ENCODE measurements at places on chromosomes 11 and 22. TPM values are rescaled to one million over a fixed set of nuclear protein-coding genes. Genes with fewer than 3 reads are reported as not detected.
A peak's percentile ranks its signal among the peaks of the same experiment; 100 is the strongest.

GRCh38 chr11:8384199-8384821, 120.6 kb upstream of the LMO1 start:
- no peak overlapping the region for H3K4me3 ChIP-seq
- DNase-seq, result peak; percentile 9

DNA sequence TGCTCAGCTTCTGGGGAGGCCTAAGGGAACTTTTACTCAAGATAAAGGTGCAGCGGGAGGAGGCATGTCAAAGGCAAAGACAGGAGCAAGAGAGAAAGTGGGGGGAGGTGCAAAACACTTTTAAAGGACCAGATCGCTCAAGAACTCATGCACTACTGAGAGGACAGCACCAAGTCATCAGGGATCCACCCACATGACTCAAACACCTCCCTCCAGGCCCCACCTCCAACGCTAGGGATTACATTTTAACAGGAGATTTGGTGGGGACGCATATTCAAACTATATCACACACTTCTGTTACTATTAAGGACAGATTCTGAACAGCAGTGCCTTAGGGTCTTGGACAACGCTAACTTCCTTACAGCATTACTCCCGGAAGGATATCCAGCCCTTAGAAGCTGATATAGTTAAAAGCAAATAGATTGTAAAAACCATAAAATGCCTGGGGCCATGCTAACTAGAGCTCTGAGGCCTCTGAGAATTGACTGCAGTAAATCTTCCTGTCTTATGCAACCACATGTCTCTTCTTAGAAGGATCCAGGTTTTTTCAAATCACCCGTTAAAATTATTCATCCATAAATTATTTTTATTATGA, 16.7 kb upstream of the ZC3H12C start:
- no peak overlapping the region for H3K4me3 ChIP-seq
- DNase-seq, result no peak
- H3K4me1 ChIP-seq, result peaks cover 22% of the 10 kb centered on the region

DNA sequence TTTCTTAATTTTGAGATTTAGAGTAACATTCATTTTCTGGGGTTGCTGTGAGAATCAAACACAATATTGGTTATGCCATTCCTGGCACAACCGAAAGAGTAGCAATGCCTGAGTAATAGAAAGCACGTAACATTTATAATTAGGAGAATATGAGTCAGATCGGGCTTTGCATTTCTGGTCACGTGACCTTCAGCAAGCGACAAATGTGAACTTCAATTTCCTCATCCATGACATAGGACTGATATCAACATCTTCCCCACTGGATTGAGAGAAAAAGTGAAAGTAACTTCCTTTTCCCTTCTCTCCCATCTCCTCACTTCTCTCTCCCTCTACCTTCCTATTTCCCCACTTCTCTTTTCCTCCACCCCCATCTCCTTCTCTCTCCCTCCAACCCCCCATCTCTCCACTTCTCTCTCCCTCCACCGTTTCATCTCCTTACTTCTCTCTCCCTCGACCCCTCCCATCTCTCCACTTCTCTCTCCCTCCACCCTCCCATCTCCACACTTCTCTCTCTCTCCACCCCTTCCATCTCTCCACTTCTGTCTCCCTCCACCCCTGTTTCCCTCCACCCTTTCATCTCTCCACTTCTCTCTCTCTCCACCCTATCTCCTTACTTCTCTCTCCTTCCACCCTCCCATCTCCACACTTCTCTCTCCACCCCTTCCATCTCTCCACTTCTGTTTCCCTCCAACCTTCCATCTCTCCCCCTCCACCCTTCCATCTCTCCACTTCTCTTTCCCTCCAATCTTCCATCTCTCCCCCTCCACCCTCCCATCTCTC, 33.5 kb upstream of the CAT start:
- H3K4me1 ChIP-seq, result no peaks in the 10 kb centered on the region
- H3K27ac ChIP-seq, result no peak overlapping the region
- H3K4me3 ChIP-seq, result no peak overlapping the region
- H3K27me3 ChIP-seq, result no peaks in the 10 kb centered on the region
- DNase-seq, result no peak

DNA sequence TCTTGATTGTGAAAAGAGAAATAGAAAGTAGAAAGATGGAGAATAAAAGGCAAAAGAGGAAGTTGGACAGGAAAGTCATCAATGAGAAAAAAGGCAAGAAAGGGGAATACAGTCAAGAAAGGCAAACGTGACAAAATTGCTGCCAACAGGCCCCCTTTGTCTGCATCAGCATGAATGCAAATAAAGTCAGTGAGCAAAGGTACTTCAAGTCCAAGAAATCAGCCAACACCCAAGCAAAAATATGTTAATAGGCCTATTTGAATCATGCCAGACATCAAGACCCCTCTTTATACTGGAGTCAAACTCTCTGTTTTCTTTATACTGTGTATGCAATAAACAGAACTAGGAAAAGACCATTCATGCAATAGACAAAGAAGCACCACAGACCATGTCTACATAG, 34.3 kb downstream of the GUCY1A2 start:
- no peaks in the 10 kb centered on the region for H3K27me3 ChIP-seq
- DNase-seq, result no peak
- H3K27ac ChIP-seq, result no peak overlapping the region

GRCh38 chr22:42026705-42027104, 28.1 kb downstream of the WBP2NL start:
- peaks cover 3% of the 10 kb centered on the region for H3K27me3 ChIP-seq
- H3K4me3 ChIP-seq, result no peak overlapping the region
- no peak for DNase-seq
- no peaks in the 10 kb centered on the region for H3K4me1 ChIP-seq
- H3K27ac ChIP-seq, result no peak overlapping the region
- H3K36me3 ChIP-seq, result no peaks in the 10 kb centered on the region

GRCh38 chr11:122202951-122203456, 87.0 kb upstream of the BLID start:
- peak overlapping the region; percentile 72 for H3K4me3 ChIP-seq
- no peak for DNase-seq
- no peaks in the 10 kb centered on the region for H3K27me3 ChIP-seq

GRCh38 chr11:125670172-125670571, 10.5 kb downstream of the ACRV1 start:
- no peaks in the 10 kb centered on the region for H3K36me3 ChIP-seq
- H3K4me3 ChIP-seq, result no peak overlapping the region
- H3K27me3 ChIP-seq, result no peaks in the 10 kb centered on the region
- peak overlapping the region; percentile 30 for H3K27ac ChIP-seq

GRCh38 chr11:57340039-57340615, 2.0 kb downstream of the P2RX3 start:
- peaks cover 9% of the 10 kb centered on the region for H3K27me3 ChIP-seq
- peaks cover 6% of the 10 kb centered on the region for H3K4me1 ChIP-seq
- no peaks in the 10 kb centered on the region for H3K36me3 ChIP-seq
- DNase-seq, result peak; percentile 19
- H3K27ac ChIP-seq, result no peak overlapping the region

- no peaks in the 10 kb centered on the region for H3K36me3 ChIP-seq
These were observed 118.5 kb downstream of the APOL5 start for GRCh38 chr22:35835998-35836691.

DNA sequence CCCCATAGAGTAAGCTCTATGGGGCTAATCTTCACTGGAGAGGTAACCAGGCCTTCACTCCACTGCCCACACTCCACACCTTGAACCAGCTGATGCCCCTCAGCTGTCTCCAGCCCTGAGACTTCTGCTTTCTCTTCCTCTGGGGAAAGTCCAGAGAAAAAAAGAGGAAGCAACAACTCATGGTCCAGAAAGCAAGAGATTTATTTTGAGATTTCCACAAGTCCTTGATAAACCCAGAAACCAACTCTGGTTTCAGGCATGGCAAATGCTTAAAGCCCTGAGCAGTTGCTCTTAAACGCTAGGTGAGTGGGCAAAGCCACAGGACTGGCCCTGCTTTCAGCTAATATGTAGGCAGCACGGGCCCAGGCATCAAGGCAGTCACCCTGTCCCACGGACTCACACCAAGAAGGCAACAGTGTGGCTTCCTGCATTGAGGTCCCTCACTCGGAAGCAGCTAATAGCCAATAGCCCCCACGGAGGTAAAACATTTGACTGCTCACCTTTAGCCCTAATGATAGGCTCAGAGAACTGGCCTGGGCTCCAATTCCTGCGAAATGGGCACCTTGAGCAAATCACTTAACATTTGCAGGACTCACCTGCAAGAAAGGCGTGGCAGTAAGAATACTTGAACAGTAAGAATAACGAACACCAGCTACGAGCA, 4.3 kb downstream of the CYB561A3 start:
- no peak overlapping the region for H3K4me3 ChIP-seq
- no peak for DNase-seq
- H3K36me3 ChIP-seq, result peaks cover 9% of the 10 kb centered on the region
- H3K4me1 ChIP-seq, result peaks cover 12% of the 10 kb centered on the region
- H3K27ac ChIP-seq, result no peak overlapping the region

GRCh38 chr11:19597206-19597605, 115.4 kb upstream of the NAV2 start:
- peak; percentile 68 for DNase-seq
- H3K4me1 ChIP-seq, result peaks cover 34% of the 10 kb centered on the region
- no peak overlapping the region for H3K4me3 ChIP-seq
- no peaks in the 10 kb centered on the region for H3K27me3 ChIP-seq

GRCh38 chr11:94151903-94152677, 23.4 kb downstream of the PANX1 start:
- H3K27me3 ChIP-seq, result no peaks in the 10 kb centered on the region
- no peak overlapping the region for H3K4me3 ChIP-seq
- H3K4me1 ChIP-seq, result peaks cover 34% of the 10 kb centered on the region
- peak overlapping the region; percentile 34 for H3K27ac ChIP-seq
- DNase-seq, result peak; percentile 81

GRCh38 chr11:12121517-12121916, 11.1 kb downstream of the MICAL2 start:
- no peak overlapping the region for H3K27ac ChIP-seq
- peaks cover 2% of the 10 kb centered on the region for H3K36me3 ChIP-seq
- no peak overlapping the region for H3K4me3 ChIP-seq
- no peak for DNase-seq
- H3K27me3 ChIP-seq, result no peaks in the 10 kb centered on the region
- peaks cover 38% of the 10 kb centered on the region for H3K4me1 ChIP-seq

The GLB1L3 gene
- polyA plus RNA-seq, result not detected

The PRAME gene
- 0.03 TPM for polyA plus RNA-seq

The PKP3 gene
- 0.59 TPM for polyA plus RNA-seq

The MMP13 gene
- polyA plus RNA-seq, result not detected

The MS4A3 gene
- not detected for polyA plus RNA-seq

The TSKU gene
- polyA plus RNA-seq, result 30.2 TPM
